Posterior vena cava (tissue), 2 donors: ENCODE measurements at places on chromosomes 11 and 22. TPM values are rescaled to one million over a fixed set of nuclear protein-coding genes. Genes with fewer than 3 reads are reported as not detected.

DNA sequence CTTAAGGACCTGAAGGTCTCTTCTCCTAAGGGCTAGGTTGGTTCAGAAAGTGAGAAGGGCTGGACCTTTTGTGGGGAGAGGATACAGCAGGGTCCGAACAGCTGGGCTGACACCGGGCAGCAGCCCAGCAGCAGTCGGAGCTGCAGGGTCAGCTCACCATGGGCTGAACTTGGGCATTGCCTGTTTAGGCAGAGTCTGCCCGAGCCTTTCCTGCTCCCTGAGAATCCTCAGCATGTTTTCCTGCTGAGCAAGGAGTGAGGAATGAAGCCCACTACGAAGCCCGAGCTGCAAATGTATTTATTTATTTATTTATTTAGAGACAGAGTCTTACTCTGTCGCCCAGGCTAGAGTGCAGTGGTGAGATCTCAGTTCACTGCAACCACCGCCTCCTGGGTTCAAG lies 83.9 kb downstream of the PTPRJ start:
- no peak for DNase-seq

DNA sequence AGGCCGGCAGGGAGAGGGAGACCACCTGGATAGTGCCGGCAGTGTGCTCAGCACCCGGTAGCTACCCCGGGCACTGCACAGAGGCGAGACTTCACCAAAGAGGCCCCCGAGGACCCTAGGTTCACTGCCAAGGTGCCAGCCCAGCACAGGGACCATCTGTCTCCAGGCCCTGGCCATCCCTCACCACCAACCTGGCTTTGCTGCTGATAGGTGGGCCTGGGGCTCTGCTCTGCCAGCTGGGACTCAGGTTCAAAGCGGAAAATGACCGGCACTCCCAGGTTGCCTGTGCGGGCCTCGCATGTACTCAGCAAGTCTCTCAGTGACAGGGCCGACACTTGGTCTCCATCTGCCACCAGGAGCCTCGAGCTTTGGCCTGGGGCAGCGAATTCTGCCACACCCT lies 812.2 kb downstream of the BRD1 start:
- DNase-seq = peak; percentile 67

- peak; percentile 63 for DNase-seq
These were observed 7.1 kb downstream of the PHLDB1 start for GRCh38 chr11:118614511-118614910.

CHRM1 gene
- total RNA-seq = not detected

OR2D2 gene
- not detected for total RNA-seq
